Activated T-helper 1 cell treated with anti-CD3 and anti-CD28 coated beads, Interleukin-2, amount 50 U/mL, for 16 hours (primary cell): ENCODE measurements at places on chromosomes 16 and 17.

GRCh38 chr16:14658063-14658462 lies 25.3 kb downstream of the BFAR start:
- DNase-seq: no peak

- no peak for DNase-seq
Observed at GRCh38 chr17:62897706-62898105, 68.3 kb upstream of the TANC2 start.

GRCh38 chr17:43822570-43823190 lies 10.3 kb downstream of the MPP3 start:
- DNase-seq: no peak

DNA sequence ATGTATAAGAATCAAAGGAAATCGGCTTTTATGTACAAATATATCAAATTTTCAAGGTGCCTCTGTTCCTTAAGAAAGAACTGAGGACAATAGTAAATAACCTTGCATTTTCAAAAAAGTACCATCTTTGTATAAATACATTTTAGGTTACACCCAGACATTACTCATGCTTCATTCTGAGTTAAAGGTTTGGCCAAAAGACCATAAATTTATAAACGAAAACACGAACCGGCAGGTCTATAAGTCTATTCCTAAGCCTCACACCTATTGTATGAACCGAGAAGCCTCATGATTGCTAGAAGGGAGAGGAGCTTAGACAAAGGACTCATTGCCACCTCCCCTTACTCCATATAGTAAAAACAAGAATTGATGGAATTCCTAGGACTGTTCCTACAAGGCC lies 94.6 kb upstream of the PSMD7 start:
- DNase-seq: no peak

GRCh38 chr16:30368792-30369090 lies 1.6 kb downstream of the TBC1D10B start:
- DNase-seq: no peak

- DNase-seq: no peak
Observed at GRCh38 chr17:40515011-40515410, 13.6 kb upstream of the TNS4 start.

DNA sequence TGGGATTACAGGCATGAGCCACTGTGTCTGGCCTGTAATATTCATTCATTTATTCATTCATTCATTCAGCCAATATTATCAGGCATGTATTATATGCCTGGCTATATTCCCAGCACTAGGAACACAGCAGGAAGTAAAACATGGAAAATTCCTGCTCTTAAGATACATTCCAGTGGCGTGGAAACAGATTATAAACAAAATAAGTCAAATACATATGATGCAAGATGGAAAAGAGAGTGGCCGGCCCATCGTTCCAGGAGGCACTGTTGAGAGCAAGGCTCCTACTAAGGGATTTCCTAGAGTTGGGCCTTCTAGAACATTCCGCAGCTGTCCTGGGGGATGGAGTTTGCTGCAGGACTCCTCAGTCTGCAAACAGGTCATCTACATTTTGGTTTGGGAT lies 17.7 kb downstream of the ADCY9 start:
- DNase-seq: no peak

DNA sequence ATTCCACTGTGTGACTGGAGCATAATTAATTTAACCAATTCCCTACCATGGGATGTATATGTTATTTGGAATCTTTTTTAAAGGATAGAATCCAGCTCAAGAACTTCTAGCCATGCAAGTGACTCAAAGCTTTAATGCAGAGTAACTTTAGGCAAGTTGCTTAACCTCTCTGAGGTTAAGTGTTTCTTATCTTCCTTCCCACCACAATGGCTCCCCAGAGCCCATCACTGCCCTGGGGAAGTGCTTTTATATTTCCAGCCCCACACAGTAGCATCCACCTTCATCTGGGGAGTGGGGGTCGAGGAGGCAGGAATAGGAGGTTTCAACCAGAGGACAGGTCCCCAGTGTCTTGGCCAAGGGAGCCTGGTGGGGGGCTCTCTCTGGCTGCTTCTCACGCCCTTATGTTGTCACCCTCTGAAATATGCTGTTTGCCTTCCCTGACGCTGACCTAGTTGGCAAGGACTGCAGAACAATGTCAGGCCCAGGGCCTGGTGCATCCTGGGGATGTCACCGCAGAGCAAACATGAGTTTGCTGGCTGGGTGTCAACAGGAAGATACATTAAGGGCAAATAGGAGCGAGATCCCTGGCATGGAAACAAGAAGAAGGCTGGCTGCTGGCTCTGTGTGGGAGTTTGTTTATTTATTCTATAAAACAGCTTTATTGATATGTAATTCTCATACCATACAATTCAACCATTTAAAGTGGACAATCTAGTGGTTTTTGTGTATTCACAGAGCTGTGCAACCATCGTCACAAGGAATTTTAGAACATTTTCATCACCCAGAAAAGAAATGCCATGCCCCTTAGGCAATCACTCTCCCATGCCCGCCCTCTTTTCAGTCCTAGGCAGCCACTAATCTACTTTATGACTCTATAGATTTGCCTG lies 46.6 kb upstream of the WSB1 start:
- DNase-seq: no peak
